GM12878 (cell line): ENCODE measurements at places on chromosomes 6 and 20.

GRCh38 chr6:157370755-157371154, 10.2 kb upstream of the ZDHHC14 start:
- no peak for DNase-seq

GRCh38 chr6:131490441-131490840, 82.6 kb upstream of the ARG1 start:
- DNase-seq, result no peak

DNA sequence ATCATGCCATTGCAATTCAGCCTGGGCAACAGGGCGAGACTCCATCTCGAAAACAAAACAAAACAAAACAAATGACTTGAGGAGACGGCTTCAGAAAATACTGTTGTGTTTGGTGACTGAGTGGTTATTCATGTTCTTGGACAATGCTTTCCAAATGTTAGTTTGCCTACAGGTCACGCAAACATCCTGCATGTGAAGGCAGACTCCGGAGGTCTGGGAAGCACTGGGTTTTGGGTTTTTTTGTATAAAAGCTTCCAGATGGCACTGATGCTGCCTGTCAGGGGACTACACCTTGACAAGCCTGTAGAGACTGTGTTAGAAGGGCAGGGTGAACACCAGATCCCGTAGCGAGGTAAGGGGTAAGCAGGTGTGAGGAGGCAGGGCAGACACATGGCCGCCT, 81.7 kb downstream of the THBS2 start:
- no peak for DNase-seq

DNA sequence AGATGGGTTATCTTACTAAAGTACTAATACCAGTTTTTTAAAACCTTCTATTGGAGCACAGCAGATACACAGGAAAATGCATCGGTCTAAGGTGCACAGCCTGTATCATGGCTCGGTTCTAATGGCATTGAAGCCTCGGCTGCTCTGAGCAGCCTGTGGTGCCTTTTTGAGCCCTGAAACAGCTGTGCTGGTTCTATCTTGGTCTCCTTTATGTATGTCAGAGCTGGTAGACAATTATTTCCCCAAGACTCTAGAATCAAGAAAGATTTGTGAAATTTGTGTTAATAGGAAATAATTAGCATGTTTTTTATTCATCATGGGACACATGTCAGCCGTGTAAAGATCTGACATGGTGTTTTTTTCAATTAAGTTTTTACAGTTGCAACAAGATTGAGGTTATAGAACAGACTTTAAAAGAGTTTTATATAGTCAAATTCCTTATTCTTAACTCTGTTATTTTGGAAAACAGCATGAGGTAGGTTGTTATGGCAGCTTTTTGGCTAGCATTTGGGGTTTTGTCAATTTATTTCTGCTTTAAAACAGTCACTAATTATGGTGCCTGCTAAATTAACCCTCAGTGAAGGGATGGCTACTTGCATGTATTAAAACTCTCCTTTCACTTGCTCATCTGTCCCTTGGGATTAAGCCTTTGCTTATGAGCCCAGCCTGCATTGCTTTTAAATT, 40.3 kb upstream of the C20orf144 start:
- no peak for DNase-seq

GRCh38 chr6:4282926-4283325, 147.6 kb upstream of the ECI2 start:
- no peak for DNase-seq

DNA sequence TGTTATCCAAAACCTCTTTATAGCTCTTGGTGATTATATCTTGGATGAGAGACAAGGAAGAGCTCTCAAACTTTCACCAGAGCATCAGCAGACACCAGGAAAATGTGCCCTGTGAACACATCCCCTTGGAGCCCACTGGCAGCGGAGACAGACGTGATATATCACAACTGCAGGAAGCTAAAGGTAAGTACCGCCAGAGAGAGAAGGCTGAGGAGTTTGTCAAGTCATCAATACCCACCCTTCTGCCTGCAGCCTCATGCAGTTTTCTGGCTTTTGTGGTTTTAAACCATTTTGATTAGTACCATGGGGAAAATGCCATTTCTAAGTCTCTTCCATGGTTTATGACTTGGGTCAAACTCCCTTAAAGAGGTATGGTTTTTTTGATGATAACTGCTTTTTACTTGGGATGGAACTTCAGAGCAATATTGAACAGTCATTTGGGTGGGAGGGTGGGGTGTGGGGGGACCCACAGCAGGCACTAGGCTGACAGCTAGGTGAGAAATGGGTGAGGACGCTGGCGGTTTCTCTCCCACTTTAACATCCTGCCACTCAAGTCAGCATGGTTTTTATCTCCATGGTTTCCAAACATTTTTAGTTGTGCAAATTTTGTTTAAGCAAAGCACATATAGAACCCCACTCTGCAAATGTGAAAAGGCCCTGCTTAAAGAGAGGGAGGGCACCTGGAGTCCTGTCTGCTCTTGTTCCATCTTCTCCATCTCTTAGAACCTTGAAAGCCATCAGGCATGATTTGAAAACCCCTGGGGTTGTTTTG, 108.4 kb downstream of the SCML4 start:
- no peak for DNase-seq

GRCh38 chr20:20743511-20744169, 31.2 kb upstream of the RALGAPA2 start:
- no peak for DNase-seq

GRCh38 chr6:13847326-13848050, 33.1 kb upstream of the MCUR1 start:
- no peak for DNase-seq

DNA sequence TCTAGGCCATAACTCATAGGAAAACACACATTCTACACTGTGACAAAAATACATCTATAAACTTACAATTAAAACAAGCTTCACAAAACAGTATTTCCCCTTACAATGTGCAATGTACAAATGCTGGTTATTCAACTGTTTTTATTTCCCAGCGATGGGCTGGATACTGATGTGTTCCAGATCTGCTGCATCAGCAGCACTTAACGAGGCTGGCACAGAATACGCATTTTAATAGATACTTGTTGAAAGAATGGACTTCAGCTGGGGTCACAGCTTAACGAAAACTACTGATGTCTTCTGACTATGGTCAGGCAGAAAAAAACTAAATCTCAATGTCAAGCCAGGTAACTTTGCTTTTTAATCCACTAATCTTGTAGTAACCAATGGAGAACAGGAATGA, 70.9 kb downstream of the B4GALT5 start:
- DNase-seq, result no peak

GRCh38 chr20:59701236-59701635, 96.9 kb downstream of the PHACTR3 start:
- DNase-seq, result no peak

- no peak for DNase-seq
Observed at GRCh38 chr6:72948153-72948552, 277.1 kb downstream of the KHDC1L start.

- no peak for DNase-seq
Observed at GRCh38 chr6:11356404-11357155, 124.1 kb upstream of the NEDD9 start.

DNA sequence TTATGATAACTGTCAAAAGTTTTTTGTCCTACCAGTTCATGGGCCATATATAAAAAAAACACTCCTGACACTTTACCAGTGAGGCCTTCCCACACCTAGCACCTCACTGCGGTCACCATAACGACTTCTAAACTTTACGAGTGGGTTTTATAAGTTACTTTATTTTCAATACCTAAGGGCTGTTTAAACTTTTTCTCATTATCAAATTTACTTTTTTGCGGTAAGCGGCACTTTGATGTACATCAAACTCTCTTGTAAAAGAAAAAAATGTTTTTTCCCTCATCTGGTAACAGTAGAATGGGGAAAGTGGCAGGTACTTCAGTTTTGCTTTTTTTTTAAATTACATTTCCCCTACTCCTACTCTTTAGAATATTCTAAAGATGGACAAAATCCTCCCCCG, 36.2 kb downstream of the FYN start:
- DNase-seq, result no peak

GRCh38 chr6:14286634-14287428, 169.3 kb downstream of the CD83 start:
- DNase-seq, result no peak

DNA sequence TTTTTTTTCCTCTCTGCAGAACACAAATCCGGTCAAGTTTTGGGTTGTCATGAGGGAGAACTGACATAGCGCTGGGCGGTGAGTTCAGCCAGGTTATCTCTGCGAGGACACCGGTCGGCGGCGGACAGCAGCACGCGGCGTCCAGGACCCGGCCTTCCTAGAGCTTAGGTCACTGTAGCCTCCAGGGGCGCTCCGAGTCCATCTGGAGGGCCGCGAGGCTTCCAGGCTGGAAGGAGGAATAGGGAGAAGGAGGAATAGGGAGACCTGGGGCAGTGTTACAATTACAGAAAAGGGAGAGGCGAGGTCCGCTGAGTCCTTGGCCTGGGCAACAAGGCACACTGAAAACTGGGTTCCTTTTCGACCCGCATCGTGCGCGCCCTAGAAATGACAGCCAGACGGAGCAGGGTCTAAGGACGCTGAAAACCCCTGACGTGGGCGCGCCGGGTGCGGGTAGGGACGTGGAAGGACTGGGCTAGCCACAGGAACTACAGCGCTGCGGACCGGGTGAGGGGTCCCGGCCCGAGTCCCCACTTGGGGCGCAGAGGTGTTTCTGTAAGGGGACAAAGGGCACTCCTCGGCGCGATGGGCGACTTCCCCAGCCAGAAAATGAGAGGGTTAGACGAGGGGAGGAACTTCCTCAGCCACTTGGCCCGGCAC, 536 bp upstream of the FNDC1 start:
- DNase-seq, result no peak

DNA sequence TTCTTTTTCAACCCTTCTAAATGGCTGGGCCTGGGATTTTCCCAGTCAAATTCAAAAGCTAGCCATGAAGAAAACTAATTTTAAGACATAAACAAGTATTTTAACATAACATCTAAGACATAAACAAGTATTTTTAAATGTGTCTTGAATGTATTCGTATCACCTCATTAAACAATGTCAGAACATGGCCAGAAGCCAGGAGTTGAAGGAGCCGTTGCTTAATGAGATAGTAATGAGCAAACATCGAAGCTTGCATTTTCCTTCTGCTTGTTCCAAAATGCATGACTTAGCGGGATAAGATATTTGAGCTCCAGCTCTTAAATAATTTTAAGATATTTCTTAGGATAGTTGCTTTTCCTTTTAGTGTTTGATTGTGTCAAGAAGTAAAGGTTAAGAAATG, 4.2 kb upstream of the RNF182 start:
- DNase-seq, result no peak
